ENCODE measurements at places on chromosomes 13 and 19.

GRCh38 chr13:28246891-28247290, 108.5 kb downstream of the PAN3 start:
- no peak for ATAC-seq

DNA sequence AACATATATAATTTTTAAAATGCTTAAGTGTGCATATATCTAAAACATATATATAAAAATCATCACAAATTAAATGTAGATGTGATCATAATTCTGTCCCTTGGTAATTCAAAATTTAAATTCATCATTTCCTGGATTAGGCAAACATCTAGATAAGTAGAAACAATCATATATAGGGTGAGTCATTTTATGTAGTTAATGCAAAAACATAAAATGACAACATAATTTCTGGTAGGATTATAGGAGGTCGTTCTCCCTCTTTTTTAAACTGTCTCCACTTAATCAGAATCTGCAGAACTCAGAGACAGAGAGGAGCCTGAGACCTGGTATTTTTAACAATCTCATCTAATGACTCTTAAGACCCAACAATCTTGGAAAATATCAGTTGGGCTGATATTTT, 333.4 kb downstream of the KCTD12 start:
- no peak for ATAC-seq

GRCh38 chr13:52651897-52652195, 790 bp upstream of the SUGT1 start:
- peak; percentile 34 for ATAC-seq

DNA sequence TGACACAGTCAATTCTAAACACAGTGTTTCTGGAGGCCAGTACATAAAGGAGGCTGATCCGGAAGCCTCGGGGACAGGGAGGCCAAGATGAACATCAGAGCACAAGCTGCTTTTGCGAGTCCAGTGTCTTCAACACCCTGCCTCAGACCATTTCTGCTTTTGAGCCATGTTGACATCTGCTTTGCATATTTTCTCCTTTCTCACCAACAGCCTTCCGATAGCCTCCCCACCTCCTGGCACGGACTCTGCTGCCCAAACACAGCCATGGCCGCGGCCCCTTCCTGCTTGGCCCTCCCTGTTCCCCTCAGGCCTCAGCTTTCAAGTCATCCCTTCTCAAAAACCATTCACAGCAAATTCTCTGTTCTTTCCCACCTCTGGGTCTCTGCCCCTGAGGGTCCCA, 3.6 kb downstream of the LRRC25 start:
- no peak for ATAC-seq

- ATAC-seq, result no peak
Observed at GRCh38 chr19:52094526-52095130, 937 bp downstream of the ZNF841 start.

- ATAC-seq, result peak; percentile 52
Observed at GRCh38 chr19:343941-344624, 513 bp downstream of the MIER2 start.
